ENCODE measurements at places on chromosomes 5 and 9. TPM values are rescaled to one million over a fixed set of nuclear protein-coding genes. Genes with fewer than 3 reads are reported as not detected.

GRCh38 chr9:86846656-86847055, 100.7 kb downstream of the GAS1 start:
- no peak for DNase-seq

DNA sequence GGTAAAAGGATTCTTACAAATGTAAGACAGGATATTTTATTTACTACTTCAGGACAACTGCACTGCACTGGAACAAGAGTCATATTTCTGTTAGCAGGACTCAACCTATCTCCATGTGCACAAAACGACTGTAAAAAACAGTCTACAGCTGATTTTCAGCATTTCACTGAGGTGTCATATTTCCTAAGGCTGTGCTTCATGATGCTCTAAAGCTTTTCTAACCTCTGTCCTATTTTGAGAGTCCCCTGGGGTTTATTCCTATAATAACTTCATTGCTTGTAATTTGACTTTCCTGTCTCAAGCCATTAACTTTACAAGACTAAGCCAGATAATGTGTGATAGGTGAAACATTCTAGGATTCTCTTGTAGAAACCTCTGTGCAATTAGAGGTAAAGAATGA, 472.3 kb downstream of the HINT1 start:
- no peak for DNase-seq

DNA sequence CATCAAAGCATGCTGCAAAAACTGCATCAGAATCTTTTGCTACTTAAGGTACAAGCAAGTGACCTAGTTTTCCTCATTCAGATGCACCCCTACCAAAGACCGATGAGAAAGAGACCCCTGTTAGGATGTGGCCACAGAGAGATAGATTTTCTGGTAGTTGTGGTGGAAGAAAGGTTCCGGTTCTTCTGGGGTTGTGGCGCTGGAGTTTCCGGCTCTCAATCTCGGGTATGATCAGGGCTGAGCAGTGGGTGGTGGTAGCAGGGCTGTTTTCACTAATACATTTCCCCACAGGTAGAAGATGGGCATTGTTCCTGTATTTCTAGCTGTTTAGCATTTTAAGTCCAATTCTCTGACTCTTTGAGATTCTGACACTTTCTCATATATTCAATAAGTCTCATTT, 58.4 kb downstream of the PCSK1 start:
- no peak for DNase-seq

DNA sequence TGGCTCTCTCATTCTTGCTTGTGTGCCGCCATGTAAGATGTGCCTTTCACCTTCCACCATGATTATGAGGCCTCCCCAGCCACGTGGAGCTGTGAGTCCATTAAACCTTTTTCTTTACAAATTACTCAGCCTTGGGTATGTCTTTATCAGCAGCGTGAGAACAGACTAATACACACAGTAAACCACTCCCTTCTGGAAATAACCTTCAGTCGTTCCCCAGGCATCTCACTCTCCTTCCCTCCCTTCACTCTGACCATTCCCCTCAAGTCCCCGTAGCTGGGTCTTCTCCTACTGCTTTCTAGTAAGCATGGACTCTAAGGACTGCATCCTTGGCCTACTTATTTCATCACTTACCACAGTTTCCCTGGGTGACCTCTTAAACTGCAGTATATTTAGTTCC, 493.9 kb downstream of the CCDC171 start:
- DNase-seq: no peak

GRCh38 chr9:520302-520701, 305.6 kb downstream of the DOCK8 start:
- no peak for DNase-seq

DNA sequence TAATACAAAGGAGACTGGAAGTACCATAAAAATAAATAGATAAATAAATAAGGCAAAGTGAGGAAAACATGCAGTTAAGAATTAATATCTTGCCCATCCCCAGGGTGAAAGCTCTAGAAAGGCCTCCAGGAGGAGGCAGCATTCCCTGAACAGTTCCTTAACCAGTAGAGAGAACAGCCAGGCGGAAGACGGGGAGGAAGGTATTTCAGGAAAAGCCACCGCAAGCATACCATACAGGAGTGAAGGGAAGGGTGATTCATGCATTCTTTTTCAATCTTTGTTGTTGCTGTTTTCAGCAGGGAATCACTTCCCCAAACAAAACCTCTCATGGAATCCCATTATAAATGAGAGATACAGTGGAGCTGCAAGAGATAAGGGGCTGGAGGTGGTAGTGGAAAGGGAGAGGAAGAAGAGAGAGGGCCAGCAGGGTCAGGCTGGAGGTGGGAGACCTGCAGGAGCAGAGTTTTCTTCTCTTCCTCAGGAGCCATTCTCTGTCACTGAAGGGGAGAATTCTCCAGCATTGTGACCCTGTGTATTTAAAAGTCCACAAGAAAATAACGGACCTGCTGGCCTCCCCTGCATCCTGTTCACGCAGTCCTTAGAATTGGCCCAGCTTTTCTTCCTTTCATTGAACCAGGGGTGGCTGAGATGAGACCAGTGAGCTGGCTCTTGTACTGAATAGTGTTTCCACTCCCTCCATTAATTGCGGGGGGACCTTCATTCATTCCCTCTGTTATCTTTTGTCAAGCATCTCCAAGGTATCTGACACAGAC, 255.9 kb downstream of the FAM114A2 start:
- no peak for DNase-seq

DNA sequence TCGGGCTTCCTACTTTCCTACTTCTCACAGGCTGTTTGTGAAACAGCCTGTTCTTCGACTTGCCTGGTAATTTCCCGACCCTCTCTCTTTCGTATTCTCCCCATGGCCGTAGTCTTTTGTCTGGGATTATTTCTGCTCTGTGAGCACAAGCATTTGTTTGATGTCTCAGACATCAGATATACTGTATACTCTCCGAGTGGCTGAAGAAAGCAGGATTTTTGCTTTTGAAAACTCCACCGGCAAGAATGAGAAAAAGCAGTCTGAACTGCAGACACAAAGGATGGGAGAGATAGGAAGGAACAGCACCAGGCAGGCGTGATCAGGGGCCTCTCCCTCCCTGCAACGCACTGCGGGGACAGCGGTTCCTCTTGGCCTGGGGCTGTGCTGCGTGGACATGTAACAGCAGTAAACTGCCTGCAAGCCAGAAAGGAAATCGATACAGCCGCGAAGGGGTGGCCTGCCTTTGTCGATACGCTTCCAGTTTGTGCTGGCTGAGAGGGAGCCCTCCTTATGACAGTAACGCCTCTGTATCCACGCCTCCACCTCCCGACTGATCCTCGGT, 313.9 kb upstream of the TLE4 start:
- no peak for DNase-seq

DNA sequence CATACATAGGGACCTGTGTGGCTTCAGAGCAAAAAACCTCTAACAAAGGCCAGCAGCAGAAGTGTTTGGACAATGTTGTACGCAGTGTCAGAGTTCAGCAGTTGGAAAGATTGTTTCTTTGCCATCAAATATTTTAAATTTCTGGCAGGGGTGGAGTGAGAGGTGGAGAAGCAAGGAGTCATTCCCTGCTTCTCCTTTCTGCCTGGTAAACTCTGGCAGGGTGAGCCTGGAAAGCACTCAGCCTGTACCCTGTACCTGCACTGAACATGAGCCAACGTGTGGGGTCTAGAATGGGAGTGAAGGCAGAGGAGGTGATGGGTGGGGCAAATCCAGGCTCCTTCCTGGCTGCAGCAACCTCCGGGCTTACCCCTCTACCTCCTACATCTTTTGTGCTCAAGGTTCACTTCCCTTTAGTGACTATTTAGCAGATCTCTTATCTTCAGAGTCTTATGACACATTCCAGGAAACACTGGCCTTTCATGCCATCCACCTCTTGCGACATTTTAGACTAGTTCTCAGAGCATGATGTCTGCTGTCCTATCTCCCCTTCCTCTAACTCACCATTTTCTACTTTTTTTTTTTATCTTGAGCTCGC, 445.0 kb upstream of the PIK3R1 start:
- DNase-seq: no peak

C9orf43 gene
- total RNA-seq: 0.36 TPM

GRCh38 chr5:26245321-26245720, 793.1 kb downstream of the CDH9 start:
- DNase-seq: no peak

GRCh38 chr9:127018935-127019334, 103.5 kb downstream of the ANGPTL2 start:
- DNase-seq: no peak

GRCh38 chr9:88984543-88984883, 6.8 kb upstream of the S1PR3 start:
- no peak for DNase-seq

C9orf57 gene
- total RNA-seq: not detected

- no peak for DNase-seq
Observed at GRCh38 chr9:93656426-93657239, 80.2 kb downstream of the PHF2 start.

DDX46 gene
- total RNA-seq: 110 TPM

DNA sequence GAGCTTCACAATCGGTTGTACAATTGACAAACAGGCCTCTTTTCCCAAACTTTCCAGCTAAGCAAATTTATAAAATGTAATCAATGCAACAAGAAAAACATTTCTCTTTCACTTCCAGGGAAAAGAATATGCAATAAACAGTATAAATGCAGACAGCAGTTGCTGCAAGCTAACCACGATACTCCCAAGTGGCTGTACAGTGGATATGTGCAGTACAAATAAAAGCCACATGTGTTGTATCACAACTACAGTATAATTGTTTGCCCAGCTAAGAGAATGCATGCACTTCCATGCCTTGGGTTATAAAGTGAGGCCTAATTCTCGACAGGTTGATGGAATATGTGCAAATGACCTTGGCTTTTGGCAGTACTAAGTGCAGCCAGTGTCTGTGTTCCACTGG, 16.7 kb upstream of the PDCL start:
- DNase-seq: no peak

- DNase-seq: no peak
Observed at GRCh38 chr9:76022317-76022716, 131.8 kb downstream of the PCSK5 start.

CARTPT gene
- not detected for total RNA-seq

- peak; percentile 7 for DNase-seq
Observed at GRCh38 chr9:118009614-118010013, 305.4 kb downstream of the TLR4 start.

GRCh38 chr5:73801686-73802085, 175.7 kb downstream of the ARHGEF28 start:
- no peak for DNase-seq

GRCh38 chr5:120794121-120794520, 330.0 kb downstream of the PRR16 start:
- no peak for DNase-seq

PRUNE2 gene
- 13.2 TPM for total RNA-seq

- no peak for DNase-seq
Observed at GRCh38 chr9:109556061-109556460, 58.0 kb upstream of the PTPN3 start.

AJM1 gene
- 0.86 TPM for total RNA-seq

DNA sequence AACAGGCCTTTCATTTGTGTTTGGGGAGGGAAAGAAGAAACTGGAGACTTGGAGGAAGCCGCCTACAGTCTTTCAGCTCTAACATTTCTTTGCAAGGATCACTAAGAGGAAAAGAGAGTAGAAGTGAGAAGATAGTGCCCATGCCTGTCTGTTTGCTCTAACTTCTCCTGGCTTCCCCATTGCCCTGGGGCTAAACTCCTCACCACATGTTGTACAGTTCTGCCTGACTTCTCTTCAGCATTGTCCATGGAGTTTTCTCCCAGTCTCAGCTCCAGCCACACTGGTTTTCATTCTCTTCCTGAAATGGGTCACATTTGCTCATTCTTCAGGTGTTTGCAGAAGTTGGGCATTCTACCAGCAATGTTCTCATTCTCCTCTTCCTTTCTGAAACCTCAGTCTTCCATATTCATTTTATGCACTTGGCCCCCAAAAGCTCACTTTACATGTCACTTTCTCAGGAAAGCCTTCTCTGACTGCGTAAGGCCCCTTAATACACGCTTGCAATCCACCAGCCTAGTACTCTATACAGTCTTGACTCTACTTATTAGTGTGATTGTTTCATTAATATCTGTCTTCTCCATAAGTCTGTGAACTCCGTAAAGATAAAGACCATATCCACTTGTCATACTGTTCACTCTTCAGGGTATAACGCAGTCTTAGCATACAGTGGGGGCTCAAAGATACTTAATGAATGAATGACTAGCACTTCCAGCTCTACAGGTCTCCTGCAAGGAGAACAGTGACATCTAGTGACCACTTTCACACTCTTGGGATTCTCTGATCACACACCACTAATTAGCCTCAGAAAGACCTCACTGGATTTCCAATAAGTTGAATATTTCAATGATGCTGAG, 40.2 kb upstream of the TRIM32 start:
- no peak for DNase-seq

Data from H1 (cell line).